Stimulated activated CD8-positive, alpha-beta memory T cell treated with anti-CD3 and anti-CD28 coated beads, Interleukin-15, amount 100 ng/mL, for 4 hours (primary cell): ENCODE measurements at places on chromosomes 5 and 9.

DNA sequence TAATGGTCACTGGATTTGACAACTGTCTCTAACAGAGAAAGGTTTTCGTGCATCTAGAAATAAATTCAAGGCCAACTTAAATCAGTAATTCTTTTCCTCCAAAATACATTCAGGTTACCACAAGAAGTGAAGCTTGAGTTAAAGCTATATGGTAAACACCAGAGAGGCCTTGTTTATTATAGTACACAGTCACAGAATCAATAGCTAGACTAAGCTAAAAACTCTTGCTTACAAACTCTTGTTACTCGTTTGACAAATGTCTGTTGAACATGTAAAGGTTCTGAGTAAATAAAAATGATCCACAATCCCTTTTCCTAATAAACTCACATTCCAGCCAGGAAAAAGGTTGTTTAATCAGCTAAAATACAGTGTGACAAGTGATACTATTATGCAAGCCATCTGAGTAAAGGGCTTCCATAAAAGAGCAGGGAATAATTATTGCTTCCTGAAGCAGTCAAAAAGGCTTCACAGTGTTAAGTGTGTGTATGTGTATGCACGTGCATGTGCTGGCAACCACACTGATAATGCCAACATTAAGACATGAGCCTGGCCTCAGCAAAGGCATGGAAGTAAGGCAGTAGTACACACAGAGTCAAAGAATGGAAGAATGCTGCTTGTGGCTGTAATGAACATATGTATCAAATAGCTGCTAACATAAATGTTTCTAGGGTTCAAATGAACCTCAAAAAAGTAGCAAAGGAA is 12.8 kb downstream of the PTAR1 start:
- DNase-seq: no peak

- DNase-seq: no peak
These were observed 158.4 kb downstream of the COL23A1 start for GRCh38 chr5:178431782-178432165.

GRCh38 chr9:97786341-97786740 is 66.7 kb upstream of the FOXE1 start:
- DNase-seq: no peak

GRCh38 chr5:78813286-78813685 is 164.7 kb upstream of the LHFPL2 start:
- DNase-seq: no peak

DNA sequence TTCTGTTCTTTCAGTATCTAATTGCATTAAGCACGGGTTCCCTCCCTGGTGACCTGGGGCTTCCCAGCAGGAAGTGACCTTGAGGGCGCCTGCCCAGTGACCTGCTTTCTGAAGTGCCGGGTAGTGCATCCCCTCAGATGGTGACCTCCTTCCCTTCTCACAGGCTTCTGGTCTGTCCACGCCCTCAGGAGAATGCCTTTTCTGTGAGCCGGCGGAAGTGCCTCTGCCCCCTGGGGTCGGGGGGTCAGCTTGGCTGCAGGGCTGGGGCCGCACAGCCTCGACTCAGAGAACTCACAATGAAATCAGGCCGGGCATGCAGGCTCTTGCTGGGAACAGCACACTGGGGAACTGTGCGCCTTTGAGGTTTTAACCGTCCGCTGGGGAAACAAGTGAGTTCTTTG is 124.5 kb upstream of the PHYKPL start:
- DNase-seq: no peak

DNA sequence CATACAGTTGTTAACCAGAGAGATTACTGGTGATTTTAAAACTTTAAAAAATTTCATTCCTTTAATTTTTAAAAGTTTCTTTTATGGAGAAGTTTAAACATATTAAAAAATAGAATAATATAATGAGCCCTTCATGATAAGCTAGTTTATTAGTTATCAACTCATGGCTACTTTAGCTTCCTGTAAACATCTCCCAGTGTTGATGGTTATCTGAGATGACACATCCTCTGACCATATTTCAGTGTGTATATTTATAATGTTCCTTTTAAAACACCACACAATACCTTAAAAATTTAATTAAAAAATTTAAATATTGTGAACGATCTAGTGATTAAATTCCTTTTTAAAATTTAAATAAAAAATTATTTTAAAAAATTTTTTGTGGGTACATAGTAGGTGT is 74.1 kb downstream of the IPO11 start:
- no peak for DNase-seq

DNA sequence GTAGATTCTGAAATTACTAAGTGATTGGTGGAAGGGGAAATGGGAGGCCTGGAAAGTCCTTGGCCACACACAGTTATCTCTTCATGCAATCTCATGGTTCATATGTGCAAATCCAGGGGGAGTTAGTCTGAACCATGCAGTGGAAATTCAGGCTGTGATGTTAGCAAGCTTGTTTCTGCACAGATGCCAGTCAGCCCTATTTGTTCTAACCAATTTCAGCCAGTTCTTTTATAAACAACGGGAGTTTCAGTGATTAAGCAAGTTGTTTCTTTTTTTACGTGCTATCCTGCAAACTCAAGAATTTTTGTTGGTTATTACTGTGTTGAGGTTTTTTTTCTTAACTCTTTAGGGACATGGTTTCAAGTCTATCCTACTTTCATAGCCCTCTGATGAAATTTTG is 298.0 kb downstream of the FER start:
- no peak for DNase-seq

GRCh38 chr9:104970271-104970987 is 42.5 kb upstream of the ABCA1 start:
- no peak for DNase-seq

DNA sequence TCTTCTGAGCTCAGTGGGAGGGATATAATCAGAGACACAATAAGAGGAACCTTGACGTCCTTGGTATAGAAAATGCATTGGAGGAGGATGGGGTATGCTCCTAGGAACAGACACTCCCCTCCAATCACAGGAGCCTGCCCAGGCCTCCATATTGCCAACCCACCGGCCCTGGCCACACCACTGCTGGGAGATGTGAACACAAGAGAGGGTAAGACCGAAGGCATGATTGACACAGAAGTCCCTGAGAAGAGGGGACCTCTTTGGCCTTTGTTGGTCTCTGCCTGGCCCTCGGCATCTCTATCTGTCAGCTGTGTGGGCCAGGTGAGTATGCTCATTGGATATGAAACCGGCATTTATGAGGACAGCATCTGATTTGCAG is 62.0 kb downstream of the CRB2 start:
- no peak for DNase-seq

- peak; percentile 6 for DNase-seq
These were observed 119.3 kb downstream of the GALNT10 start for GRCh38 chr5:154309805-154310204.

DNA sequence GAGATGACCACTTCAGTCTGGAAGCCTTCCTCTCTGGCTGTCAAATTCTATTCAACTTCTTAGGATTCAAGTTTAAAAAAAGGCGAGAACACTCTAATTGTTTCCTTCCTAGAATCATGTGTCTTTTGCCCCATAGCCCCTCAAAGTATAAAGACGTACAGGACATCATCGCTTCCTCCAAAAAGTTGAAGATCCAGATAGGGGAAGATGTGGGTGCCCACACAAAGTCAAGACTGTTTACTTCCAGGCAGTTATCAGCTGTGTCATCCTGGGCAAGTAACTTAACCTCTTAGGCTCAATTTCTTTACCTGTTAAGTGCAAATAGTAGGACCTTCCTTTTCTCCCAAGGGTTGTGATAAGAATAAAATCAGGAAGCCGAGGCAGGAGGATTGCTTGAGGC is 40.1 kb downstream of the PPARGC1B start:
- no peak for DNase-seq

DNA sequence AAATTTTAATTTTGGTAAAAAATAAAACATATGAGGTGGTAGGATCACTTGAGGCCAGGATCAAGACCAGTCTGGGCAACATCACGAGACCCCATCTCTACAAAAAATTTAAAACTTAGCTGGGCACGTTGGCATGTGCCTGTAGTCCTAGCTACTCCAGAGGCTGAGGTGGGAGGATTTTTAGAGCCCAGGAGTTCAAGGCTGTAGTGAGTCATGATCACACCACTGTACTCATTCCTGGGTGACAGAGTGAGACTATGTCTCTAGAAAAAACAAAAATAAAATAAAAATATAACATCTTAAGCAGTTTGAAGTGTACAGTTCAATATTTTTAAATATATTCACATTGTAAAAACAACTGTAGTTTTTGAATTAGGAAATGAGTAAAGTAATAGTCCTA is 108.3 kb downstream of the SMIM15 start:
- DNase-seq: no peak

DNA sequence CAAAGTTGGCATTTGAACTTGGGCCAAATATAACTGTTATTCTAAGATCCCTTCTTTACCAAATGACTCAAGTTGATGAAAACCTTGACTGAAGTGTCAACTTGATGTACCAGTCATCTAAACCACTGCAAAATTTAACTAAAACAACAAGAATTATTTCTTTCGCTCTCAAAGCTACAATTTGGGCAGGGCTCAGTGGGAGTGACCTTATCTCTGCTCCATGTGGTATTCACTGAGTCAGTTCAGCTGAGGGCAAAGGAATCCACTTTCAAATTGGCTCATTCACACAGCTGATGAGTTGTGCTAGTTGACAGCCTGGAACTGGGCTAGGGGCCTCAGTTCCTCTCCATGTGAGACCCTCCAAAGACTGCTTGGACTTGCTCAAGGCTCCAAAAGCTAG is 166.3 kb downstream of the RORB start:
- no peak for DNase-seq

GRCh38 chr5:1405121-1405520 is 40.1 kb downstream of the SLC6A3 start:
- DNase-seq: no peak

DNA sequence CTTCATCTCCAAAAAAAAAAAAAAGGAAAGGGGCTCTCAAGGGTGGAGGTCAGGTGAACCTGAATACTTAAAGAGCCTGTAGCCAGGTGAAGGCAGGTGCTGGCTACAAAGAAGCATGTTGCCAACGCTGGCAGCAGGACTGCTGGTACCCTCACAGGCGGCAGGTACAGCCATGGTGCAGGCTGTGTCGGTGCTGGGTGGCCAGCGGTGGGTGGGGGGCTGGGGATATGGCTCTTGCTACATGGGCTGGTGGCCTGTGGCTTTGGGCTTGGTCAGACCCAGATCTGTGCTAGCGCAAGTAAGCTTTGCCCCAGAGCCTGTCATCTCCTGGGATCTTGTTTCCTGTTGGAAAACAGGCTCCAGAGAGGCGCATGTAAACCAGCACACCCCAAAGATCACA is 86.3 kb upstream of the PHYKPL start:
- DNase-seq: no peak

DNA sequence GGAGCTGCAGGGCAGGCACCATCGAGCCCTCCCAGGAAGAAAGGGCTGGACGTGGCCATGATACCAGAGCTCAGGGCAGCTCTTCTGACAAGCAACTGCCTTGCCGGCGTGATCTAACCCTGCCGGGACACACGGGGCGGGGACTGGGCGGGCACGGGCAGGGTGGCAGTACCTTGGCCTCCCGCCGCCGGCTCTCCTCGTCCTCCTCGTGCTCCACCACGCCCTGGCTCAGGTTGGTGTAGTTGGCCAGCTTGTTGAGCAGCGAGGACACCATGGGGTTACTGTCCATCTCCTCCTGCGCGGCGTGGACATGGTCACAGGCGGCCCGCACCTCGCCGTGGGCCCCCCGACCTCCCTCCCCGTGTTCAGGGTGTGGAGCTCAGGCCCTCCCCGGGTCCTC is 18.5 kb downstream of the SLC12A7 start:
- DNase-seq: no peak

DNA sequence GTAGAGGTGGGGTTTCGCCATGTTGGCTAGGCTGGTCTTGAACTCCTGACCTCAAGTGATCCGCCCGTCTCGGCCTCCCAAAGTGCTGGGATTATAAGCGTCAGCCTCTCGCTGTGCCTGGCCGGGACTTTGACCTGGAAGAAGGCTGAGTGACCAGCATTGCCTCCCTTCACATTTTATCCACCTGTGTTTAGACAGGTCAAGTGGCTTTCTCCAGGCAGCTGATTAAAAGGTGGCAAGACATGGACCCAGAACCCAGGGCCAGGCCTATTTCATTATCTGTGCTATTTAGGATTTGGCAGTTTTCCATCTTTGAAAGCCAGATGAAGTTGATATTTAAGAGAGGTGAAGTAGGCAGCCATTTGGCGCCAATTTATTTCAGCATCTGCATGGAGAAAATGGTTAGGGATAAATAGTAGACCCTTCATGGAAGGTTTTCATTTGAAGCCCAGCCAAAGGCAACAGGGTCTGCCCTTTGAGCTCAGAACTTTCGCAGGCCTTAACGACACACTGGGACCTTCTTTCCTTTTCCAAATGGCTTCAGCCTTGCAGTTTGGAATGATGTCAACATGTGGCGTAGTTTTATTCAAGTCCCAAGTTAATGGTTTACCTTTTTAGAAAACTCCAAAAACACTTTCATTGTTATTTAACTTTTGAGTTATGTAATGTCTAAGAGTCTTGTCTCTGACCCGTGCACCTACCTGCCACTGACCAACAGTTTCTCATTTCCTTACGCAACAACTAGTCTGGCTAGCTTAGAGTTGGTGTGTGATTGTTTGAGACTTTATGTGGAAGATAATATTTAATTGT is 8.4 kb downstream of the DAPK1 start:
- DNase-seq: no peak

DNA sequence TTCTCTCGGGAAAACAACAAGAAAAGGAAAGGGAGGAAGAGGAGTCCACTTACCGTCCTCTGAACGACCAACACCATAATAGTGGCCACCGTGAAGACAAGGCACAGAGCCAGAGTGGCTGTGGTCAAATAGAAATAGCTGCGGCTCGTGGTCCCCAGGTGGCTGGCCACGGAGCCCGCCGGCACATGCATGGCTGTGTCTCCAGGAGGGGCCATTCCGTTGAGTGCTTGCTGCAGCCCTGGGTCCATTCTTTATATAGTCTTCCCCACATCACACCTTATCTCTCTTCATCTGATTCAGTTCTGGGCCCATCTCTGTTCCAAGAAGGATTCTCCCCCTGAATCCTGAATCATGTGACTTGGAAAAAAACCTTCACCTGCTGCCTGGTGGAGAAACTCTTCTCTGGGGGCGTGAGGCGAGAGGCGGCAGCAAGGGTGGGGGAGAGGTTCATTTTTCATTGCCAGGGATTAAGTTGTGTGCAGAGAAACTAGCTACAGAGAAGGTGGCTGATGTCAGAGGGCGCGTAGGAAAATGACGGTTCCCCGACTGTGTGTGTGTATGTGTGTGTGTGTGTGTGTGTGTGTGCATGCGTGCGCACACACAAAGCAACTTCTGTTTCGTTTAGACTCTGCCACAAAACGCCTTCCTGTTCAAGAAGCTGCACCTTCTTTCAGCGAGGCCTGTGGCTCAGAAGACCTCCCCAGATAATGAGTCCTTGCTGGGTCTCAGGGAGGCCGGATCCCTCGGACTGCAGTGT is at the start of gene TNFSF8:
Gene TNFSF8 (minus strand): TSS at position 536 of the 757 bp plus-strand sequence. CDS start 288 bp downstream, at position 248.
- peak; percentile 49 for DNase-seq

- no peak for DNase-seq
These were observed 36.7 kb downstream of the FAXDC2 start for GRCh38 chr5:154813736-154814135.
